ENCODE measurements at places on chromosomes 7 and 10.

GRCh38 chr10:68897336-68897741, 3.8 kb upstream of the DDX50 start:
- DNase-seq = peak; percentile 49

DNA sequence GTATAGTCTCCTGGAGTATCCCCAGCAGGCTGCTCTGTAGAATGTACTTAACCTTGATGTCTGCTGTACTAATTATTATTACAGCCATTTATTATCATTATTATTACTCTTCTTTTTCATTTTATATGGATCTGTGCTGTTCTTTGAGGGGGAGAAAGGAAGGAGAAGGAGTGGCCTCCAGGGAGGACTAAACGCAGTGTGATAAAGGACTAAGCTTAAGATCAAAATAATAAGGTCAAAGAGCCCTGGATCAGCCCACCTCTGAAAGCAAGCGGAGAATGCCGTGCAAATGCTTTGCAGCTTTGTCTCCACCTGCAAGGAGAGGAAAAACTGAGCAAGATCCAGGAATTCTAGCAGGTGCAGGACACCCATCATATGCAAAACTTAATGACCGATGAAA, 65.3 kb downstream of the RELN start:
- DNase-seq = no peak

- no peak for DNase-seq
Measured at GRCh38 chr7:47721670-47722069, 139.8 kb upstream of the TNS3 start.

DNA sequence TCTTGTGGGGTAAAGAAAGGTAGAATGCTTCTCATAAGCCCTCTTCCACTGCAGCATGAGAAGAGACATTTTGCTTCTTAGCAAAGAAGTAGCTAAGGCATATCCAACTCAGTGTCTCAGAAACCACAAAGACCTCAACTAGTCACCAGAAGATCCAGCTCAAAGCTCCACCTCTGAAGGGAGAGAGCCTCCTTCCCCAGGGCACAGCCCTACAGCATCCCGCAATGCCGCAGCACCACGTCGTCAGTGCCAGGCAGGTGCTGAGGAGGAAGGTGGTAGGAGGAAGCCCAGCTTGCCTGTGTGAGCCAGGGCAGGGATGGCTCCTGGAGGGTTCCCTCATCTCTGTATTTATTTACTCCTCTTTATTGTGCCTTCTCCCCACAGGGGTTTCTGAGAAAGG, 385.6 kb upstream of the NPVF start:
- no peak for DNase-seq

DNA sequence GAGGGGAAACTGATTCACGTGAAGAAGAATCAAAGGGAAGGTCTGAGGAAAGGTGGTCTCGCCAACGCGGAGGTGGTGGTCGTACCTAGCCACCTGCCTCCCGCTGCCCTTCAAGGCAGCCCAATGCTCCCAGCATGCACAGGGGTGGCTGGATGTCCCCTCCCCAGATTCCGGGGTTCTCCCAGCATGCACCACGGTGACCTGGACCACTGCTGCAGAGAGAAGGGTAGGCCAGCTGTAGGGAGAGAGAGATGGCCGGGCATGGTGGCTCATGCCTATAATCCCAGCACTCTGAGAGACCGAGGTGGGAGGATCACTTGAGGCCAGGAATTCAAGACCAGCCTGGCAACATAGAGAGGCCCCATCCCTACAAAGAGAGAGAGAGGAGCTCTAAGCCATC, 32.4 kb upstream of the PPP2R2D start:
- no peak for DNase-seq

DNA sequence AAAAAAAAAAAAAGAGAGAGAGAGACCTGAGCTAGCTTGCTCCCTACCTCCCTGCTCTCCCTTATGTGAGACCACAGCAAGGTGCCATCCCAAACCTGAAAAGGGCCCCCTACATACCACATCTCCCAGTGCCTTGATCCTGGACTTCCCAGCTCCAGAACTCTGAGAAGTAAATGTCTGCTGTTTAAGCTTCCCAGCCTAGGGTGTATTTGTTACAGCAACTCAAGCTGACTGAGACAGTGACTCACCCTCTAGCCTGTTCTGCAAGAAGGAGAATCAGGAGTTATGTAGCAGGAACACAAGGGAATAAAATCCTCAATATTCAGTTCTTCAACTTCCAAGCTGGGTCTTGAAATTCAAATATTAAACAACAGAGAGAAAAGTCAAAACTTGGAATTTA, 52.1 kb upstream of the TMEM72 start:
- DNase-seq = no peak

GRCh38 chr10:125023862-125024496, 82.1 kb downstream of the ZRANB1 start:
- DNase-seq = no peak

DNA sequence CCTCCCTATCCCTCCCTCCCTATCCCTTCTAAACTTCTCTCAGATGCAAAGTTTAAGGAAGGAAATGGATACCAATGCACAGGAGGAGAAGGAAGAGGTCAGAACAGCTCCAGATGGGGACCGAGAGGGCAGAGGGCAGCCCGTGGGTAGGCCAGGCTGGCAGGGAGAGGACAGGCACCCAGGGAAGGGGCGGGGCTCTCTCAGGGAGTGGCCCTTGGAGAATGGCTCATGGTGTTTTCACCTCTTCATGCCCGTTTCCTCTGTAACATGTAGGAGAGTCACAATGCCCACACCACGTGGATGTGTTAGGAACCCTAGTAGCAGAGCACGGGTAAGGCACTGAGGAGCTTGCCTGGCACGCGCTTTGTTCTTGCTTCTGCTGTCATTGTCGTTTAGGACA, 264.5 kb downstream of the CELF2 start:
- no peak for DNase-seq

- DNase-seq = no peak
Measured at GRCh38 chr10:132309471-132309865, 1.7 kb upstream of the STK32C start.

DNA sequence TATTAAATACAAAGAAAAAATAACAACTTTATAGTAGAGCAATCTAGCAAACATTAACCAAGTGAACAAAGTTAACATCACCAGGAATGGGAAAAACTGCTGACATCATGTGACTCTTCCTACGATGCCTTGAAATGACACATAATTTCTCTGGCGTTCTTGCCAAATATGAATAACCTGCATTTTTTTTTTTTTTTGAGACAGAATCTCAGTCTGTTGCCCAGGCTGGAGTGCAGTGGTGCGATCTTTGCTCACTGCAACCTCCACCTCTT, 126.5 kb upstream of the VKORC1L1 start:
- no peak for DNase-seq

DNA sequence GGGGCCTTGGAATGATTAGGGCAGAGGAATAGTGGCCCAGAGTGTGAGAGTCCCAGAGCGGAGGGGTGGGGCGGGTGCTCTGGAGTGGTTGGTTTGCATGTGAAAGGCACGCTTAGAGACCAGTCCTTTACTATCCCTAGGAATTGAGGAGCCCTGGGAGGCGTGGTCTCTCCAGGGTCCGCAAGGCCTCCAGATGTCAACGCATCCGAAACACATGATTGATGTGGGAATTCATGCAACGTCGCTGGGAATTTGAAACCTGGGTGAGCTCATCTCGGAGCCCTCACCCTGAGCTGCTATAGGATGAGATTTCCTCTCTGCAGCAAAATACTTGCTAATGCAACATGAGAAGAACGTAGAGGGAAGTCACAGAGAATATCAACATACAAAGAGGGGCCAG, 51.2 kb downstream of the NPTX2 start:
- DNase-seq = no peak

DNA sequence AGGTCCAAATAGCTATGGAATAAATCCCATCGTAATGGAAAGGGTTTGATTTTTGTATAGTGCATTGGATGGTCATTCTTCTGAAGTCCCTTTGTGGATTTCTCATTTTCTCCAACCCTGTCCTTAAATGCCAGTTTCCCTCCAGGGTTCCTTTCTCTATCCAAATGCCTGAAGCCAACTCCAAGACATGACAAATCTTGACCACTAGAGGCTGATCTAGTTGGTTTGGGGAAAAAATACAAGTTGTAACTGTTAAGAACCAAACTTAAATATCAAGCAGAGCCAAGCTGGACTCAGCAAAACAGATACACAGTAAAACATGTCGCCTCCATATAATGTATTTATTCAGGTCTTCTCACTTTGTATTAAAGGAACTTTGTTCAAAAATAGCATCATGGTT, 28.7 kb downstream of the FRMD4A start:
- DNase-seq = no peak

DNA sequence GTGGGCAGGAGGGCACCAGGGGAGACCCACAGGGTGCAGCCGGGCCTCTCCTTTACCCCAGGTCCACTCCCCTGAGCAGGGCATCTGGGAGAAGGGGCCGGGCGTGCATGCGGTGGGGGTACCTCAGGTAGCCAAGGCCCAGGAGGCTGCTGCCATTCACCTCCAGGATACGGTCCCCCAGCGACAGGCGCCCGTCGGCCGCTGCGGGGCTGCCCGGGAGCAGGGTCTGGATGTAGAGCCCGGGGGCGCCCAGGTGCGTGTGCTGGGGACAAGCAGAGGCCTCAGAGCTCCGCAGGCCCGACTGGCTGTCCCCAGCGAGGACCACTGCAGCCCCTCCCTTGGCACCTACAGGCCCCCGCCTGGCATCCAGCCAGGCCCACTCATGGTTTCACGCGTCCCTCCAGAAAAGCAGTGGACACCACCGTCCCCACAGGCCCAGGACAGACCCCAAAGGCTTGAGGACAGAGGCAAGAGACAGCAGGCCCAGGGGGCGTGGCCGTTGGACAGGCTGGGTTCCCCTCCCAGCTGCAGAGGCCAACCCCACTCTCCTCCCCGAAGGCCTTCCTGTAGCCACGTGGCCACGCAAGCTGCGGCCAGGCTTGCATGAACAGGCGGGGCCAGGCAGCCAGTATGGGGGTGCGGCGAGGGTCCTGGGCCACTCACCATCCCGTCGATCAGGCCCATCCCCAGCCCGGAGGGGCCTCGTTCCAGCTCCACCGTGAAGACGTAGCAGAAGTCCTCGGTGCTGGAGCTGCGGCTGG, 24.3 kb downstream of the AP5Z1 start:
- no peak for DNase-seq

- DNase-seq = no peak
Measured at GRCh38 chr7:52211930-52212329, 823.5 kb upstream of the POM121L12 start.

DNA sequence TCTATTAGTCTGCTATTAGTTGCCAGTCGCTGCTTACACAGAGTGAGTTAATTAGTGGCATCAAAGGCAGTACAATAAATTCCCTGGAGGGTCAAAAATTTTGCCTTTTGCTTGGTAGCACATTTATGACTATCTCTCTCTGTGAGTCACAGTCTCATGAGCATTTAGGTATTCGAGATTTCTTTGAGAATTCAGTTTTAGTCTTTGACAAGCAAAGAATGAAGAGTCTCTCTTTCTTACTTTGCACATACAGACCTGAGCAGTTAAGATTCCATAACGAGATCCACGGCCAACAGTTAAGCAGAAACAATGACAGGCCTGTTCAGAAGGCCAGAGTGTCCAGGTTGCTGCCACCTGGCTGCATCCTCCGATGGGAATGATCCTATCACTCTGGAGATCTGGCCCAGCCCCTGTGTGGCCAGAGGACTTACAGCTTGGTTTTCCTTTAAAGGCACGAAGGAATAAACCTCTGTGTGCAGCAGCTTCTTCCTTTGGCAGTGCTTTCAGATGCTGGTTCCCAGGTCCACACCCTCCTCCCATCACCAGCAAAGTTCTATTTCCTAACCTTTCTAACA, 80.6 kb downstream of the GLI3 start:
- no peak for DNase-seq

DNA sequence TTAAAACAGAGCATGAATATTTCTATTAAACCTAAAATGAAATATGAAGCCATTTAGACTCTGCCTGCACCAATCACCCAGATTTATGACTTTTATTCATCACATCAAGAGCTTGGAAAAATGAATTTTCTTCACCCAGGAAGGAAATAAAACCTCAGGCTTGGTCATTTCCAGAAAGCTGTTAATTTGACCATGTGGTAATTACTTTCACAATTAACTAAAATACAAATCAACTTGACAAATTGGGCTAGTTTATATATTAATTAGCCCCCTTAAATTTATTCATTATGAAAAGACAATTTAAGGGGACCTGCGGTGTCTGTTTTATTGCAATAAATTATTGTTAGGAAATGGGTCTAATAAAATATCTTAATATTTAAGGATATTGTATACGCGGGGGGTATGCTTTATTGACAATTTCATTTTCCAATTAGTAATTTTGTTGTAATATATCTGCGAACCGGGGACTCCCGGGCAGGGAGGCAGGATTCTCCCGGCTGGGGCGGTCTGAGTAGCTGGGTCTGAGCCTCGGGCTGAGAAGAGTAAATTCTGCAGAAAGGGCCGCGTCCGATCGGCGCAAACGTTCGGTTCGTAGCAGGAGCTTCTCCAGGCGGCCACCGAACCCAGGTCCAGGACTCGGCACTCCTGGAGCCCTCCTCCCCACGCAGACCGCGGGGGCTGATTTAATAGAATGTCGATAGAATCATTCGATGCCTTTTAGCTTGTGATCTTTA, 9.4 kb upstream of the MNX1 start:
- DNase-seq = no peak

DNA sequence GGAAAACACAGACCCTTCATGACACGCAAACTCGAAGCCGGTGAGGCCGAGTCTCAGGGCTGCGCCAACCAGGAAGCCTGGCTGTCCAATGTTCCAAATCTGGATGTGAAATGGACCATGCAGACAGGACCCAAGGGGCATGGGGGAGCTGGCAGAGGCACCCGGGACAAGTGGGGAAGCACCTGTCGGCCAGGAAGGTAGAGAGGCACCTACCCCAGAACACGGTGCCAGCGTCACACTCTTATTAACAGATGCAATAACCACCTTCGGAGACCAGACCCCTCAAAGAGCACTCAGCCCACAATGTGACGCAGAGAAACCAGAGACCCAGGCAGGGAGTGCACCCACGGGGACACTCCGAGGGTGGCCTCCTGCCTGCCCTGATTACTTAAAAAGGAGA, 88.3 kb upstream of the PDGFA start:
- DNase-seq = no peak

- DNase-seq = no peak
Measured at GRCh38 chr7:126657599-126658358, 595.0 kb downstream of the GRM8 start.

GRCh38 chr10:69866688-69867461, 65.2 kb downstream of the COL13A1 start:
- no peak for DNase-seq

- no peak for DNase-seq
Measured at GRCh38 chr7:131431289-131431688, 103.6 kb downstream of the MKLN1 start.

- DNase-seq = no peak
Measured at GRCh38 chr7:116138202-116138801, 72.0 kb upstream of the TES start.

GRCh38 chr7:116577320-116577871, 52.6 kb downstream of the CAV1 start:
- DNase-seq = no peak
